ENCODE measurements at places on chromosomes 5 and 9.

GRCh38 chr5:121748686-121749085 lies 103.0 kb upstream of the FTMT start:
- DNase-seq: no peak

DNA sequence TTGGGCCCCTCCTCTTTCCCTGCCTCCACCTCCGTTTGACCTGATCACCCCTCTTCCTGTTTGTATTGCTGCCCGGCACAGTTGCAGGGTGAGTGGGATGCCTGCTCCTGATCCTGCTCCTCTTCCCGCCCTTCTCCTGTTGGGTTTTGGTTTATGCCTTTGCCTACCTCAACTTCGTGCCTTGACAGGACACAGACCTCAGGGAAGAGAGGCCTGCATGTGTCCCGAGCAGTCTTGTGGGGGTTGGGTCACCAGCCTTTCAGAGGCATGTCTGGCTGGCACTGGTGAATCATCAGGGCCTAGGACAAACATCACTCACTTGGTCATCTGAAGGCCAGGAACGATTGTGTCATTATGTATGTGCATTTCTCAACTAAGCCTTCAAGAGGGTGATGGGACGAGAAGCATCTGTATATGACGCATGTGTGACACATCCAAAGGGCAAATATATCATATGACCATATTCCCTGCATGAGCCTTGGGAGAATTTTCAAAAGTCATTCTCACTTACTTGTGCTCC lies 56.9 kb downstream of the NPR3 start:
- DNase-seq: peak; percentile 96

- DNase-seq: no peak
Measured at GRCh38 chr5:109192555-109193281, 217.1 kb downstream of the PJA2 start.

- DNase-seq: no peak
Measured at GRCh38 chr5:5705010-5705409, 282.5 kb downstream of the ICE1 start.

GRCh38 chr9:20377790-20378189 lies 244.5 kb downstream of the MLLT3 start:
- no peak for DNase-seq

GRCh38 chr5:115857626-115858349 lies 16.1 kb downstream of the AP3S1 start:
- no peak for DNase-seq

DNA sequence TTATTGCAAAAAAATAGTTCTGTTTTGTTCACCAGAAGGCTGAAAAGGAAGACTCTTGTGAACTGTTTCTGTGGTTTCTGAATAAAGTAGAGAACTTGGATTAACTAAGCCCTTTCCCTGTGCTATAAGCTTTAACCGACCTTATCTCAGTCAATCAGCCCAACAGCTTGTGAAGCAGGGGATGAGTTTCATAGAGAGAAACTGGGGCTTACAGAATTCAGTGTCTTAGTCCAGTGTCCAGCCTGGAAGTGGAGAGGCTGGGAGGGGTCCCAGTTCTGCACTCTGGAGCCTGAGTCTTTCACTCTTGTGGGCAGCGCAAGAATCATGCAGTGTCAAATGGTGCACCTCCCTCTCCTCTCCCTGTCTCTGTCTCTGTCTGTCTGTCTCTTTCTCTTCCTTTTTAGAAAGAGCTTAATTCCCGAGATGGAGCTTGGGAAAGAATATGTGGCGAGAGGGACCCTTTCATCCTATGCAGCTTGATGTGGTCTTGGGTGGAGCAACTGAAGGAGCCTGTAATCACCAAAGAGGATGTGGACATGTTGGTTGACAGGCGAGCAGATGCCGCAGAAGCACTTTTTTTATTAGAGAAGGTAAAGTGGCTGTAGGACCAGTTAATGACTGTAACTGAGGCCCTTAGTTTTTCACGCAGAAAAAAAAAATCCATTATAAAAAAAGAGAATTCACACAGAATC lies 17.0 kb downstream of the PTPDC1 start:
- DNase-seq: no peak

DNA sequence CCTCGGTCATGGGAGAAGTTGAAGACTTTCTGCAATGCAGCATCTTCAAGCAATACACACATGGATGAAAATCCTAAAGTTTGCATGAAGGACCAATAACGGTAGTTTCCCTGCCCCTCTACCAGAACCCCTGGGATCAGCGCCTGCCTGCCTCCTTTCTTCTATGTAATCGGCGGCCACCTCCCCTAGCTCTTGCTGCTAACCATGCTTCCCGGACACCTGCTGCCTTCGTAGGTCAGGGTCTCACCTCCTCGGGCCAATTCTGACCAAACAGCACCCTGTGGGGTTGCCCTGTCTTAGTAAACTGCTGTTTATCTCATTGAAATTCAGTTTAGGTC lies 388 bp upstream of the MED10 start:
- DNase-seq: no peak

DNA sequence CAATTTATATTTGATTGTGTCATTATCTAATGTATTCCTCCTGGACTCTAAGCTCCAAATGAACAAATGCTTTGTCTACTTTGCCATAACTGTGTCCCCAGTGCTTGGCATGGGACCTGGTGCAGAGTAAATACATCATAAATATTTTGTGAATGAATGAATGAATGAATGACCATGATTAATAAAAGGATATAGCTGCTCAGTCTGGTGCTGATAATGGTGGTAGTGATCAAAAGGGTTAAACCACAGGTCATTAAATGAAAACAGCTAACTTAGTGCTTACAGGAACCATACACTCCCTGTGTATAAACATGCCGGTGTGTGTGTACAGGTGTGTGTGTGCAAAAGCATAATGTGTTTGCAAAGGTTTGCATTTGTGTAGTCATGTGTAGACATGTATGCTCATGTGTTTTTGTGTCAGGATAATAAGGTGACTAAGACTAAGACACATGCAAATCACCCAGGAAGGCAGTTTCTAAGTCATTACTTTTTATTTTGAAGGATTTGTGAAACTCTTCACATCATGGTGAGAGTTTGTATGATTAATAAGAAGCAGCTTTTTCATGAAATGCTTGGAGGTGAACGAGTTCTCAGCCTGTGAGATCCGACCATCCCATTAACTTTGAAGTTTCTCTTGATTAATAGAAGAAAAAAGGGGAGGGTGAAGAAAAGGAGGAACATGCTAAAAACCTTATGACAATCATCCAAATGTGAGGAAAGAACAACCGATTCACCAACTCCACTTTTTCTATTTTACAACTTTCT lies 24.6 kb downstream of the SPARC start:
- DNase-seq: no peak

GRCh38 chr9:125894566-125894965 lies 147.4 kb downstream of the PBX3 start:
- no peak for DNase-seq

DNA sequence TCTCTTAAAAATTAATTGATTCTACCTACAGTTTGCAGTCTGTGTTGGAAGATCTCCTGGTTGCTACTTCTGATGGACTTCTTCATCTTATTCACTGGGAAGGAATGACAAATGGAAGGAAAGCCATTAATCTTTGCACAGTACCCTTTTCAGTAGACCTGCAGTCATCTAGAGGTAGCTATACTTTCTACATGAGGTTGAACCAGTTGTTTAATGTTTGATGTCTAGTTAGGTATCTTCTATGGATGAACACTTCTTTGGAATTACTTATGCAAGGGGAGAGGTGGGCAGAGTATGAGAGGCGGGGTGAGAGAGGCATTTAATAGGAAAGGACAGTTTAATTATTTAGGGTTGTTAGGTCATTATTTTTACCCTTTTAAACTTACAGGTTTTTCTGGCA lies 91.2 kb downstream of the RIC1 start:
- DNase-seq: no peak

DNA sequence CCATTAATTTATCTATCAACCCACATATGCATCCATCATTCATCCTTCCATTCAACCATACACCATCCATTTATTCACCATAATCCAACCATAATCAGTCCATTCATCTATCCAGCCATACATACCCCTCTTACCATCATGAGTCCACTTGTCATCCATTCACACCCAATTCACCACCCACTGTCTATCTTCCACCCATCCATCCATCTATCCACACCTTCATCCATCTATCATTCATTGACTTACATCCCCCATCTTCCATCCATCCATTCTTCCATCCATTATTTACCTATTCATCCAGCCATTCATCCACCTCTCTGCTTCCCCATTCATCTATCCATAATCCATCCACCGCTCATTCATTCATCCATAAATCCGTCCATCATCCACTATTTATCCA lies 17.8 kb downstream of the PAEP start:
- DNase-seq: no peak

- no peak for DNase-seq
Measured at GRCh38 chr5:146906803-146907202, 28.2 kb upstream of the PPP2R2B start.

DNA sequence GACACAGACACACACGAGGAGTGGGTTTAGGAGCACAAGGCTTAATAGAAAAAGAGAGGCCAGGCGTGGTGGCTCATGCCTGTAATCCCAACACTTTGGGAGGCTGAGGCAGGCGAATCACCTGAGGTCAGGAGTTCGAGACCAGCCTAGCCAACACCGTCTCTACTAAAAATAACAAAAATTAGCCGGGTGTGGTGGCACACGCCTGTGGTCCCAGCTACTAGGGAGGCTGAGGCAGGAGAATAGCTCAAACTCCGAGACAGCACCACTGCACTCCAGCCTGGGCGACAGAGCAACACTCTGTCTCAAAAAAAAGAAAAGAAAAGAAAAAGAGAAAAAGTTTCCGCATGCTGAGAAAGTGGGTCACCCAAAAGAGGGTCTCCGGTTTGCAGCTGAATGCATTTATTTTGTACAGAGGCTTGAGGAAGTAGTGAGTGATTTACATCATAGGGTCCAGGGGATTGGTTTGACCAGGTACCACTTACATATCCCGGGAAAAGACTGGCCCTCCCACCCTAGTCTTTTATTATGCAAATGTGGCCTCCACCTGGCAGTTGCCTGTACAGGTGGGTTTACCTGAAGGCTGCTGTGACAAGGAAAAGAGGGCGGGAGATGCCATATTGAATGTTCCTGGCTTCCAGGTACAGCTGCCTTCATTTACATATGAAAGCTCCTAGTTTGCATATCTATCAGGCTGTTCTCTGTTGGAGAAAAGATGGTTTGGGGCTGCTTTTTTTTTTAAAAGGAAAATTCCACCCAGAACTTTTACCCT lies 366.2 kb upstream of the GRAMD2B start:
- no peak for DNase-seq

- no peak for DNase-seq
Measured at GRCh38 chr5:22554475-22554874, 298.7 kb downstream of the CDH12 start.

DNA sequence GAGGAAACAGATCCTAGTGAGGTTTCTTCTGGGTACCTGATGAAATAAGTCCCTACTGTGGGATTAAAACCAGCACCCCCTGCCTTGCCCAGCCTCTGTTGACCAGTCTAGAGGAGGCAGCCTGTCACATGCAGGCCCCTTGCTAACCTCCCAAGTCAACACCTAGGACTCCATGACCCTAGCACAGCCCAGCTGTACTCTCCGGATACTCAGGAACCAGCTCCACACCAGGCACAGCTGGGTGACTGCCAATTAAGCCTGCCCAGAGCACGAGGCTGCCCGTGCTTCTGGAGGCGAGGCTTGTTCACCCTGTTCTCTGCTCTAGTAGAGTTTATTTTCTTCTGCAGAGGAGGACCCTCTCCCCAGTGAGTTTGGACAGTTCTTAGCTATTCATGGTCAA lies 92.5 kb downstream of the SNX24 start:
- no peak for DNase-seq

GRCh38 chr5:115450741-115451140 lies 93.8 kb downstream of the FEM1C start:
- DNase-seq: no peak

DNA sequence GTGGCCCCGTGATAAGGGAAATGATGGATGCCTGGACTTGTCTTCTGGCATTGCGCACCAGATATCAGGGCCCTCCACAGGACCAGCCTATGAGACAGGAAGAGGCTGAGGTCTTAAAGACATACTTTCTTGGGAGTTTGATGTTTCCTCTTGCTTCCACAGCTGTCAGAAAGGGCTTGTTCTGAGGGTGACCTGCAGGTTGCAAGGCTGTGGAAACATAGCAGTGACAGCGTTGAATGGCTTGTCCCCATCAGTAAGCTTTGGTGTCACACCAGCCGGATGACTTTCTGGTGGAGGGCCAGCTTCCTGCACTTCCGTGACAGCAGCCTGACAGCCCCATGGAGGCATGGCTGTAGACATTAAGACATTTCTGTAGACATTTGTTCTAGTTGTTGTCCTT lies 143.2 kb downstream of the C9orf152 start:
- no peak for DNase-seq

GRCh38 chr5:120958877-120959485 lies 494.9 kb downstream of the PRR16 start:
- no peak for DNase-seq

- peak; percentile 96 for DNase-seq
Measured at GRCh38 chr9:121972501-121972981, 120.6 kb downstream of the TTLL11 start.

All from epithelial cell of prostate (primary cell).